ENCODE measurements at places on chromosomes 12 and 14.

GRCh38 chr12:126337556-126338441 lies 1272.6 kb downstream of the AACS start:
- no peak for DNase-seq

DNA sequence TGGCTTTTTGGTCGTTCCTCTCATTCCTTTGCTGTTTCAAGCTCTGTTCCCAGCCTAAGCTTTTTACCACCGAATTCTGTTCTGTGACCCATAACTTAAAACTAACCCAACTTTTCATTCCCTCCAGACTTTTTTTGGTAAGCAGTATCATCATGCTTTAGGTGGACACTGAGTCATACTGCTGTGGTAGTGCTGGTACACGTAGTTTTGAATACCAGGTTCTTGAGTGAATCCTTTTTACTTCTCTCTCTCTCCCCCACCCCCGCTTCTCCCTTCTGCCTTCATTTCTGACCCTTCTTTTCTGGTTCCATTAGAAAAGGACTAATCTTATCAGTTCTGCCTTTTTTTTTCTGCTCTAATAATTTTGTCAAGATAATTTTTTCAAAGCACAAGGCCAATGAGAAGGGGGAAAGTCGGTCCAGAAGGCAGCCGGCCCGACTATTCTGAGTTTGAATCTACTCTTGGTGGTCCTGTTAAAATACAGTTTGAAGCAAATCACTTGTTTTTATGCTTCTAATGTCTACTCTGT lies 2.3 kb upstream of the MDM2 start:
- no peak for DNase-seq

- no peak for DNase-seq
These were observed 331.6 kb downstream of the PCNX1 start for GRCh38 chr14:71238835-71239234.

DNA sequence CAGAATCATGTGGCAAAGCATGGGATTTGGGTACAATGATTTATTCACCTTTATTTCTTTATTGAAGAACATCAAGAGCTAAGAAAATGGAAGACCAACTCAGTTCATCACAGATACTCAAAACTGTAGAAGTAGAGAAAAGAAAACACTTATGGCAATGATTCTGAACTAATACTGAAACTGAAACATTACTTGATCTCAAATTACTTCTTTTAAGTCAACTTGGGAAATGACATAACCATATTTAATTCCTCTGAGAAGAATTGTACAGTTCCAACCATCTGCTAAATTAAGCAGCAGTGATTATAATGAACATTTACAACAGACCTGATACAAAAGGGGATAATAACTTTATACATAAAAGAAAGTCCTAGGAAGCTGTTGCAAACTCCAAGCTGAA lies 466.5 kb downstream of the TMTC2 start:
- no peak for DNase-seq

DNA sequence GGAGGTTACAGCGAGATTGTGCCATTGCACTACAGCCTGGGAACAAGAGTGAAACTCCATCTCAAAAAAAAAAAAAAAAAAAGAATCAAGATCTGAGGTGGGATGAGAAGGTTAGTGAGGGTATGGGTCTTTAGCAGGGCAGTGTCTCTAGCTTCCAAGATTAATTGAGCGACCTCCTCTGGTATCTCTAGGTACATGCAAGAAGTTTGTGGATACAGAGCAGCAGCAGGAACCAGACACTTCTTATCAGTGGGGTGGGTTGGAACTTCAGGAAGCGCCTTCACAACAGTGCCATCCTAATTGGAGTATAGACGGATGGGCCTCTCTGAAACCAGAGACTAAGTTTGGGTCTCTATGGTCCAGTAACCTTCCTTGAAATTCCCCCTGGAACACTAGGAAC lies 51.9 kb upstream of the CISTR start:
- no peak for DNase-seq

- peak; percentile 67 for DNase-seq
These were observed at the start of gene ZNF410 for GRCh38 chr14:73886449-73887317. Gene ZNF410, plus strand, starts transcription at chr14:73886859. Its CDS starts 5,317 bp downstream, at chr14:73892176.

DNA sequence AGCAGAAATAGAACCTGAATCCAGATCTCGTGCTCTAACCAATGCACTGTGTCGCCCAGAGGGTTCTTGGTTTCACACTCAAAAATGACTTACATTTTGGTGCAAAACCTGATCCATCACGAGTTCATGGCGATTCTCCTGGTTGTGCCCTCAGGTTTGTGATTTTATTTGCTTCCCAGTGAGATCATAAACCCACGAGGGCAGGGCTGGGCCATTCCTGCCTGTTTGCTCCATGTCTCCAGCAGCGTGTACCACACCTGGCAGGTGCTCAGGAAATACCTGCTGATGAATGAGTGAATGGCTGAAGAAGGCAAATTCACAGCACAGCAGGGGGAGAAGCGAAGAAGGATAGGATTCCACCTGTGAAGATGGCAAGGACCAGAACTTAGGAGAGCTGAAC lies 9.4 kb downstream of the ACACB start:
- DNase-seq = no peak

GRCh38 chr12:105469211-105469610 lies 138.7 kb downstream of the C12orf75 start:
- no peak for DNase-seq

- no peak for DNase-seq
These were observed 49.0 kb downstream of the KIF21A start for GRCh38 chr12:39393890-39394289.

DNA sequence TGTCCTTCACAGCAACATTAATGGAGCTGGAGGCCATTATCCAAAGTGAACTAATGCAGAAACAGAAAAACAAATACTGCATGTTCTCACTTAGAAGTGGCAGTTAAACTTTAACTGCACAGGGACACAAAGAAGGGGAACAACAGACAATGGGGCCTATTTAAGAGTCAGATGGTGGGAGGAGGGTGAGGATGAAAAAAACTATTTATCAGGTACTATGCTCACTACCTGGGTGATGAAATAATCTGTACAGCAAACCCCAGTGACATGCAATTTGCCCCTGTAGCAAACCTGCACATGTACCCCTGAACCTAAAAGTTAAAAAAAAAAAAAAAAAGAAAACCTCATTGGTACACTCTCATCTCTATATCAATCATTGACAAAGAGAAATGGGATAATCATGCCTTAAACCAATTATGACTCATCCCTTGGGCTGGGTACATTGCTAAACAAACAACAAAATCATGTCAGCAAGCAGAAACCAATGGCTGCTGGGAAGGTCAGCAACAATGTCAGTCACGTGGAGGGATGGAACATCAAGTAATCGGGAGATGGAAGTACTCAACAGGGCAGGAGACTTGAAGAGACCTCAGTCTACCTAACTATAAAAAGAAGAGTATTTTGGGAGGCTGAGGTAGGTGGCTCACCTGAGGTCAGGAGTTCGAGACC lies 479.2 kb downstream of the RMST start:
- DNase-seq = no peak

DNA sequence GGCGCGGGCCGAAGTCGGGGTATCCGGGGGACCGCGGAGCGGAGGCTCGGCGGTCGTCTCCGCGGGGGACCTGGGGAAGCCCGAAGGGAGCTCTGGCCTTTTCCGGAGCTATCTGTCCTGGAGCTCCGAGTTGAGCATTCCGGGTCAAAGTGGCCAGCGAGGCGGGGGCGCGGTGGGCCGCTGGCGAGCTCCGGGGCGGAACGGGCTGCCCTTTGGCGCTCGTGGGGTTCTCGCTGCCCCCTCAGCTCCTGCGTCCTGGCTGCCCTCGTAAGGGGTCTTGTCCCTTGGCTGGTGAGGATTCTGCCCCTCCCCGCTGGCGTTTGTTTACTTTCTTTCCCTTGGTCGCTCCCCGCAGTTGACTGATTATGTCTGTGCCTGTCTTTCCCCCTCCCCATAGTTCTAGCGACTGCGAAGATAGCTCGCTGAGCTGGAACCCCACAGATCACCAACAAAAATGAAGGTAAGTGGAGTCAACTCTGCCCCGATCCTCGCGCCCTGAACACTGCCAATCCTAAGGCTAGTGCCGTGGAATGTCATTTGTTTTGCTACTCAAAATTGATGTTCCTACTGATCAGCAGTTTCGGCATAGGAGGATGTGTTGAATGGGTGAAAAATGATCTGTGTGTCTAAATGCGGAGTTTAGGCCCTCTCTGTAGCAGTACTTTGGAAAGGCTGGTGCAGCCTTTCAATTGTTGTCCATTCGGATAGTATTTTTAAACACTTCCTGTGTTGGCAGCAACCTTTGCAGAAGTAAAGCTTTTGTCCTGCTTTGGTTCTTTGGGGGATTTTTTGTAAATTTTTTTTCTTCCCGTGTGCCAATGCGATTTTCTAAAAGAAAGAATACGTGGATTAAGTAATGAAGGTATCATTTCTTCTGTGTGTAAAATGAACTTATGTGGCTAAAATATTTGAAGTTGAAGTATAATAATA lies 1.3 kb downstream of the ARID4A start:
- DNase-seq = no peak

DNA sequence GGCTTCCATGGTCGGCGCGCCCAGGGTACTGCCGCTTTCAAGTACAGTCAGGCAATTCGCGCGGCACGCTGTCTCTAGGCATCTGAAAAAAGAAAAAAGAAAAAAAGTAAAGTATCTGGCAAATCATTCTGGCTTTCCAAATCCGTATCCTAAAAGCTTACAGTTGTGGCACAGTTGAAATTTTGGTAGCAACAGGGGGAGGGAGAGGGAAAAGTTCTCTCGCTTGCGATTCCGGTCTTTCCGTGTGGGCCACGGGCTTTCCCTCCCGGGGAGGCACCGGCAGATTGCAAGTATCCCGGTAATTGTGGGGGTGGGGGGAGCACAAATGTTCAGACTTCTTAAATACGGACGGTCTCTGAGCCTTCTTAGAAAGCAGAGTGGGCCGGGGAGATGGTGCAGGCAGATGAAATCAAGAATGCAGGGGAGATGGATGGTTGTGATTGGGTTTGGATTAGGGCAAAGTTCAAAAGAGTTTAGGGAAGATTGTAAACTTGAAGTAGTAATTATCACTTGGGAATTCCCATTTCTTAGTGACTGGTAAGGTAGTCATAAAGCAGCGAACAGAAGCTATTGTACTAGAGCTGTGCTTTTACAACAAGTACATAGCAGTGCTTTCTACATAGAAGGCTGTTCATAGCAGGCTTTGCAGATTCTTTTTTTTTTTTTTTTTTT lies 1.2 kb downstream of the SOCS2 start:
- no peak for DNase-seq

DNA sequence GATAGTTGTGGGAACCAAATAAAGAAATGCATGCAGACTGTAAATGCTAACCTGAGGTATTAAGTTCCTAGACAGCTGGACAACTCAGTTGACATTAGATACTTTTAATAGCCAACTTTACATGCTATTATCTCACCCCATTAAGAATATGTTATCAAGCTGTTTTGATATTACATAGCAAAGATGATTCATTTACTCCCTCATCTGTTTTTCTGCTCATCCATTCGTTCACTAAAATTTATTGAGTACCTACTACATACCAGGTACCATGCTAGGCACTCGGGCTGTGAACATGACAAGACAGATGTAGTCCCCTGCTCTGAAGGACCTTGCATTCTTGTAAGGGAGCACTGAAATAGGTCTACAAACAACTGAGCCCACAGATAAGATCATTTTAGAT lies 192.4 kb downstream of the DACT1 start:
- DNase-seq = no peak

DNA sequence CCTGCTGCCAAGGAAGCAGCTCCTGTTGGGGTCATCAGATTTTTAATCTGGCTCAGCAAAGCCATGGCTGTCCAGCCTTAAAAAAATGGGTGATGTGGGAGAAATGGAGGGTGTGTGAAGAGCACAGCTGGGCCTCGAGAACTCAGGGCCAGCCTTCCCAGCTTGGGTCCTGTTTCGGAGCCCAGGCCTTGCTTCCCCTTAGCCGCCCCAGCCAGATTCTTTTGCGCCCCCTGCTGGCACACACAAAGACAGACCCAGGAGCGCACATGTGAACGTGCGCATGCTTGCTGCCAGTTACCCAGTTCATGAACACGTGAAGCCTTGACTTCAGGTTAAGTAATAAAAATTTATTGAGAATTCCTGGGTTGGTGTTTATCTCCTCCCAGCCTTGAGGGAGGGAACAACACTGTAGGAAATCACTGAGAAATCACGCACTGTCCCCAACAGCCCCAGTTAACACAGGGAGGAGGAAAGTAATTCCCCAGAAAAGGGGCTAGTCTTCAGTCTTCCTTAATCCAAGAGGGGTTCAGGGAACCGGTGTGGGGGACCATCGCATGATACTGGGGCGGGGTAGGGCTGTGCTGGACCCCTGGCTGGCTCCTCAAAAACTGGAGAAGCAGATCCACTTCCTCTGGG lies 5.3 kb downstream of the PHB2 start:
- DNase-seq = no peak

- DNase-seq = no peak
These were observed 98.0 kb downstream of the IRF2BPL start for GRCh38 chr14:76930549-76930948.

DNA sequence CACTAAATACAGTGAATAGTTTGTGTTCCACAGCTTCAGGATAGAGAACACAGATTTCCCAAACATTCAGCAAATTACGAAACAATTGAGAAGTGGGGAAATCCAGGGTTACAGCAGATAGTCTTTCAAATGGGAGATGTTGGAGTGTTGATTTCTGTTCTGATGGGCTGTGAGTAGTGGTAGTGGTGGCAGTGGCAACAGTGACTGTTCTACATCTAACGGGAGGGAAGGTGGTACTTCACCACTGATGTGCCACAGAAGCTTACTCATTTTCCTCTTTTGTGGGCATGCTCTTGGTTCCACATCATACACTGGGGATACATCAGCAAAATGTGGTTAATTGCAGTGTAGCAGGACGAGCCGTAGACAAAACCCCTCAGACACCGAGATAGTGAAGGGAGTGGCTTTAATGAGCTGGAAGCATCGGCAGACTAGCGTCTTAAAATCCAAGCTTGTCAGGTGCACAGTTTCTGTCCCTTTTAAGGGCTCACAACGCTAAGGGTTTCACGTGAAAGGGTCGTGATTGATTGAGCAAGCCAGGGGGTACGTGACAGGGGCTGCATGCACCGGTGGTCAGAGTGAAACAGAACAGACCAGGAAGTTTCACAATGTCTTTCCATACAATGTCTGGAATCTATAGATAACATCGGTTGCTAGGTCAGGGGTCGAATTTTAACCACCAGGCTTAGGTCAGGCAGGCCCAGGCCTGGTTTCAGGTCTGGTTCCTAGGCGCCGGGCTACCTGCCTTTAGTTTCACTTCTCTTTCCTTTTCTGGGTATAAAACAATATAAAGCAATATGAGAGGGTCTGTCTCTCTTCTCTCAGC lies 330.6 kb upstream of the FBXO33 start:
- no peak for DNase-seq

GRCh38 chr14:23615856-23616255 lies 20.3 kb upstream of the DHRS2 start:
- no peak for DNase-seq

DNA sequence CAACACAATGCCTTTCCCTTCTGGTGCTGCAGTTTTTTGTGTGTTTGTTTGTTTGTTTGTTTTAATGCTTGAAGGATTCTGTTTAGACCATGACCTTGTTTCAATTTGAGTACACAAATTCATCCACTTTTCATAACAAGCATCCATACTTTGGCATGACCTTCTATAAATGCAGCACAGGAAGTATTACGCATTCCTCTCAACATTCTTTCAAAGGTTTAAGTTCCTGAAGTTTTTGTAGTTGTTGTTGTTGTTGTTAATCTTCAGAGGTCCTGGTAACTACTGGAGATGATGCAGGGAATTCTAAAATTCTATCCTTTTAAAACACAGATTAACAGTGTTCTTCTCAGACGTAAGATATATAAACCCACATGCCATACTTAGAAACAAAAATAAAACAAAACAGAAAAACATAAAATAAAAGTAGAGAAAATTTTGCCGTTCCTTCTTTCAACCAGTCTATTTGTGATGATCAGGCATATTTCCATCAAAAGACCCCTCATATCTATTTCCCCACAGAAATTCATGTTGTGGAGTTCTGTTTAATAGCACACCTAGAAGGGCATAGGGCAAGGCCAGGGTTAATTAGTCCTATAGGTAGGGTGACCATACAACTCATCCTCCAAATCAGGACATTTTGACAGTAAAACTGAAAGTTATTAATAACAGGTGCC lies 529.9 kb downstream of the NOVA1 start:
- no peak for DNase-seq

Data from stimulated activated CD8-positive, alpha-beta memory T cell treated with anti-CD3 and anti-CD28 coated beads, Interleukin-4, amount 100 ng/mL, for 1 hour (primary cell).